ENCODE measurements at places on chromosomes 4 and X. TPM values are rescaled to one million over a fixed set of nuclear protein-coding genes. Genes with fewer than 3 reads are reported as not detected.
A peak's percentile ranks its signal among the peaks of the same experiment; 100 is the strongest.

DNA sequence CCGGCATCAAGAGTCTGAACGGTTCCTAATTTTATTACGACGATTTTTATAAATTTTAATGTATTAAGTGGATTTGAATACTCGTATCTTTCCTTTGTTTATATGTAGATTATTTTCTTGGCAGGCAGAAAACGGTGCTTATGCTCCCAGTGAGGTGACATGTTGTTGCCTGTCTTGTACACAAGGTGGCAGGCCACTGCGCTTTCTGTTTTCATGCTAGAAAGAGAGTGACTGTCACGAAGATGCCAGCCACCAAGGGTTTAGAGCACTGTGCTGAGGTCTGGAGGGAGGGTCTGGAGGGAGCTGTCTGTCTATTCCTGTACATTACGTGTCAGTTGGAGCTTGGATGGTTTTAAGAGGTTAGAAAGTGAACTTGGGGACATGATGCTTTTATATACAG, 87.7 kb downstream of the SHROOM2 start:
- DNase-seq: no peak

GRCh38 chr4:173535957-173536356, 5.9 kb upstream of the HAND2 start:
- DNase-seq: no peak

The MAGEA10 gene
- polyA plus RNA-seq: not detected

GRCh38 chr4:105191621-105192210, 45.0 kb downstream of the TET2 start:
- DNase-seq: no peak

The FAM47B gene
- not detected for polyA plus RNA-seq

- DNase-seq: no peak
These were observed 324.1 kb downstream of the TLL1 start for GRCh38 chr4:166197166-166197565.

- no peak for DNase-seq
These were observed 320.6 kb downstream of the MID1IP1 start for GRCh38 chrX:39121903-39122302.

DNA sequence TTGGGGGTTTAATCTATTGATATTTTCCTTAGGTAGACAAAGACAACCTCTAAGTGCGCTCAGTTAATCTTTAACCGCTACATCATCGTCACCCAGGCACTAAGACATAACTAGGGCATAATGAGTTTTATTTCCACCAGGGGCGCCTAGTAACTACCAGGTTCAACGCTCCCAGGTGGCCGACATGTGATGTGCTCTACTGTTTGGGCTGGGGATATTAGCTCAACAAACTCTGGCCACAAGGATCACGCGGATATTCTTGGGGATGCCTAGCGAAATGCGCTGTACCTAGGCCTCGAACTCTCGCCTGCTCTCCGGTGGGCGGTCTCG, 915 bp upstream of the RAB33B start:
- peak; percentile 48 for DNase-seq

GRCh38 chr4:152054731-152055130, 293.9 kb upstream of the GATB start:
- DNase-seq: no peak

GRCh38 chr4:124322234-124323065, 390.1 kb downstream of the ANKRD50 start:
- DNase-seq: peak; percentile 30

The SLC26A1 gene
- polyA plus RNA-seq: 8.2 TPM

DNA sequence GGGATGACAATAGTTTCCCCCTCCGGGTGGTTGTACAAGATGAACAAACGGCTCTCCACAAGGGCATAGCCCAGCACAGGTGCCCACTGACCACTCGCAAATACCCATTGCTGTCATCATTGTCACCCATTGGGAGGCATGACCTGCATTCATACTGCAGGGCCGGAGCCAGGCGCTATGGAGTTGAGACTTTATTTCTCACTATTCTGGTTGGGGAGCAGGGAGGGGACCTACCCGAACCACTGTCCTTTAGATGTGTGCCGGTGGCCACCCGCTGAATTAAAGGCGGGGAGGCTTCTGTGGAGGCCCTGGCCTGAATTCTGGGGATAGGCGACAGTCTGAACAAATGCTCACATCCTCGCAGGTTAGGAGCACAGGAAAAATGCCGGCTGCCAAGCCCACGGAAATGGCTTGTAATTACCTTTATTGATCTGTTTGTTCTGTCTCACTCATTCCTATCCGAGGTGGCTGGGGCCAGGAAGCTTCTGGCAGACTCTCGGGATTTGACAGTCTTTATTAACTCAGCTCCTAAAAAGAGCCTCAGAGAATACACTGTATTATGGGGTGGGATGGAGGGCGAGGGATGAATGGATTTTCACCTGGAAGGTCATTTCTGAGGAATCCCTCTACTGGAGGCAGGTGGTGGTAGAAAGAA, 125.1 kb upstream of the PSAPL1 start:
- DNase-seq: no peak

The GLRA2 gene
- polyA plus RNA-seq: 0.37 TPM

- DNase-seq: no peak
These were observed 171.8 kb upstream of the FAM9B start for GRCh38 chrX:9205599-9206223.

- DNase-seq: no peak
These were observed 846.7 kb upstream of the EPHA5 start for GRCh38 chr4:66516940-66517339.

GRCh38 chr4:140351093-140352075, 22.1 kb upstream of the SCOC start:
- no peak for DNase-seq

DNA sequence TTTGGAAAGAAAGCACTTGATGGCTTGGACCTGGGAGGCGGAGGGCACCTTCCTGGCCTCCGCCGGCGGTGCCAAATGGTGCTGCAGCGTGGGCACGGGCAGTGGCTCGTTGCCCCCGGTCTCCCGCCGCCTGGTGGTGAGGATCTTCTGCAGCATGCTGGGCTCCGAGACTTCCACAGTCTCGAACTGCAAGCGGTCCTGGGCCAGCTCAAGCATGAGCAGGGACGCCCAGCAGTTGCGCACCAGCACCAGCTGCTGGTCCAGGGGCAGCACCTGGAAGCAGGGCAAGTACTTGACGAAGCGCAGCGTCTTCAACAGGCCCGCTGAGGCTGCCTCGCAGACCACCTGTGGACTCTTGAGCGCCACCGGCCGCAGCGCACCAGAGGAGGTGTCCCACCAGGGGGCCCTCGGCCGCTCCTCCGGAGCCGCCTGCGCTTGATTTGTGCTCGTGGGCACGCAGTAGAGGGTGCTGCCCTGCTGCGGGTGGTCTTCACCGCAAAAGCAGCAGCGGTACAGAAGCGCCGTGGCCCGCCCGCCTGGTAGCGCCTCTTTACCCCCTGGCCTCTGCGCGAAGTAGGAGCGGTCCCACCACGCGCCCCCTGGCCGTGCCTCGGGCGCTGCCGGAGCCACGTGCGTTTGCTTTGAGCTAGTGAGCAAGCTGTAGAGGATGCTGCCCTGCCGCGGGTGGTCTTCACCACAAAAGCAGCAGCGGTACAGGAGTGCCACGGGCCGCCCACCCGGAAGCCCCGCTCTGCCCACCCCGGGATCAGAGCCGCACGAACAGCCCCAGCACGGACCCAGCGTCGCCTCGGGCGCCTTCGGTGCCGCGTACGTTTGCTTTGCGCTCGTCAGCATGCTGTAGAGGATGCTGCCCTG, 689 bp downstream of the NR0B1 start:
- DNase-seq: no peak

GRCh38 chr4:94413085-94413840, 38.5 kb upstream of the PDLIM5 start:
- DNase-seq: no peak

GRCh38 chr4:23934223-23934622, 44.4 kb upstream of the PPARGC1A start:
- no peak for DNase-seq

All from renal cortex interstitium (tissue), 15 donors.